Stimulated activated CD4-positive, alpha-beta T cell treated with anti-CD3 and anti-CD28 coated beads, TNF-alpha, amount 100 ng/mL, for 24 hours (primary cell): ENCODE measurements at places on chromosomes 1 and 21.

DNA sequence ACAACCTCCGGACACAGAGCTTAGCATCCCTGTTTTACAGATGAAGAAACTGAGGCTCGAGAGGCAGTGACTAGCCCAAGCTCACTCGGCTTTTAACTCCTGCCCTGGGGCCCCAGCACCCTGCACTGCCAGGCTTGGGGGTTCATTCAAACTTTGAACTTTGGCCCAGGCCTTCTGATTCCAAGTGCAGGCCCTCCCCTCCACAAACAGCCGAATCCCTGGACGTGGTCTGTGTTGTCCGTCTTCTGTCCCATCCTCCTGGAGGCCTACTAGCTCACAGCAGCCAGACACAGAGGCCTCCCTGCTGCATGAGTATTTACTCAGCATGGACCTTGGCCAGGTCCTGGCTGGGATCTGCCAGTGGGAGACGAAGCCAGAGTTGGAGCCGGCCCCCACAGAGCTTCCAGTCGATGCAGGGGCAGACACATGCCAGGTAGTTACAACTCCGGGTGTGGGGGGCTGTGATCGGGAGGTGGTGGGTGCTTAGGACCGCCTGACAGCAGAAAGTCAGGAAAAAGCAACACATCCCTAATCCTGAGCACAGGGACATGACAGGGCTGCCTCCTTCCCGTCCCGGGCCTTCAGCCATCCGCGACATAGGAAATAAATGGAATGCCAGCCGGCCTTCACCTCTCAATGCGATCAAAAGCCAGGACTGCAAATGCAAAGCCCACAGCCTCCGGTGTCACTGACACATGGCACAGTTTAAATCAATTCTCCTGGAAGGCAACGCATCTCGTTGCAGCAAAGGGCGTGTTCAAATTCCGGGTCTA lies 7.4 kb downstream of the IFFO2 start:
- DNase-seq: no peak

GRCh38 chr1:151519667-151520066 lies 8.5 kb downstream of the CGN start:
- no peak for DNase-seq

- DNase-seq: no peak
Measured at GRCh38 chr1:25737130-25737529, 62.9 kb upstream of the SELENON start.

DNA sequence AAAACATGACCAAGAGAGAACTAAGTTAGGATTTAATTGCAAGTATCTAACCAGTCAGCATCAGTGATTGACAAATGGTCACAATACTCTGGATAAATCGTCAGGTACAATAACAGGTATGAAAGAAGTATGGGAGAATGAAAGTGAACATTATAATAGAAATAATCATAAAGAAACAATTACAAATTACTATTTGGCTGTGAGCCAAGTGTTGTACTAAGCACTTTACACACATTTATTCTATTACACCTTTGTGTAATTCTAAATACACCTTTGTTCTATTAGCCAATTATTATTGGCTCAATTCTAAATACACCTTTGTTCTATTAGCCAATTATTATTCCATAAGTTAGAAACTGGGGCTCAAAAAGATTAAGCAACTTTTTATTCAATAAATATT lies 114.7 kb downstream of the KCNH1 start:
- DNase-seq: no peak

DNA sequence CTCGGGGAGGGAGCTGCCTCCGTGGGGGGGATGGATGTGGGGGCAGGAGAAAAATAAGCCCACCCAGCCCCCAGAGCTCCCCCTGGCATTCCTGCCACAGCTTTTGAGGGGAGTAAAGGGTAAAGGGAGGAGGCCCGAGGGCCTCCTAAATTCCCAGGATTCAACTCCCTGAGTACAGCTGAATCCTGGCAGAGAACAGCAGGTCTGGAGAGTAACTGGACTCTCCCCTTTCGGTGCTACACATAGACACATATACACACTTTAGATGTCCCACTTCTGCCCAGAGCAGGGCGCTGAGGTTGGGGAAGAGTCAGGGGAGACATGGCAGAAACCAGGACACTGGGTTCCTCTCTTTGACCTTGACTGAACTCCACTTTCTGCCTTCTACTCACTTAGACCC lies 3.0 kb downstream of the KIRREL1 start:
- DNase-seq: no peak

DNA sequence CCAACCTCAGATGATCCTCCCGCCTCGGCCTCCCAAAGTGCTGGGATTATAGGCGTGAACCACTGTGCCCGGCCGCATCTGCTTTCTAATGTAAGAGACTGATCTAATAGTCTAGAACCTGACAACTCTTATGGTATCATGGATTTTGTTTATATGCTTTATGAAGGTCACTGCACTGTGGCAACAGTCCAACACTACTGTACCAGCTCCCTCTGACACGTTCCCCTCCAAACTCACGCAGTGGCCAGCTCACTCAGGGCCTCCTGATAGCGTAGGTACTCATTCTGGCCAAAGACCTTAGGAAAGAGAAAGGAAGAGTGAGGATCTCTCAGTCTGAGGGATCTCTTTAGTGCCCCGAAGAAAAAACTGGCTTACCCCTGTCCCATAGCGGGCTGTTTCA lies 6.0 kb upstream of the CFAP141 start:
- no peak for DNase-seq

DNA sequence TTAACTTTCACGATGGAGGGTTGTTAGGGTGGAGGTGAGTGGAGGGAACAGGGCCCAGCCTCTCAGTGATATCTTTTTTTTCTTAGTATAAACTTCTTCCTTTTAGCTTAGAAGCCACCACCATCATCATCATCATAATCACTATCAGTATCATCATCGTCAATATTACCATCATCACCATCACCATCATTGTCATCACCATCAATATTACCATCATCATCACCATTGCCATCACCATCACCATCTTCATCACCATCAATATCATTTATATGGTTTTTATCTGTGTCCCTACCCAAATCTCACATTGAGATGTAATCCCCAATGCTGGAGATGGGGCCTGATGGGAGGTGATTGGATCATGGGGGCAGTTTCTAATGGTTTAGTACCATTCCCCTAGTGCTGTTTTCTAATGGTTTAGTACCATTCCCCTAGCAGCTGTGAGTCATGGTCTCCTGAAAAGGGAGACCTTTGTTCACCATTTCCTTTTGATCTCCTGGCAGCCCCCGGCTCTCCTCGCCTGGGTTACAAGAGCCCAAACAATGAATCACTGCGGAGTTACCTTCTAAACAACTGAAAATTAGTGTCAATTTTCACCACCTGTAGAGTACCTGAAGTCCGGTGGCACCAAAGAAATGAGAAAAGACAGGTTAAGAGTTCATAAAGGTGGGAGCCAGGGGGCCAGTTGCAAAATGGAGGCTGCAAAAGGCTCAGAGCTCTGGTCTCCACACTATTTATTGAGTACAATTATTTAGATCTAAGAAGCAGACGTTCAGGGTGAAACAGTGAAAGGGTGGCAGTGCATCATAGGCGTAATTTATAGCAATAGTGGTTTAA lies 3.1 kb upstream of the PLA2G2E start:
- DNase-seq: no peak

DNA sequence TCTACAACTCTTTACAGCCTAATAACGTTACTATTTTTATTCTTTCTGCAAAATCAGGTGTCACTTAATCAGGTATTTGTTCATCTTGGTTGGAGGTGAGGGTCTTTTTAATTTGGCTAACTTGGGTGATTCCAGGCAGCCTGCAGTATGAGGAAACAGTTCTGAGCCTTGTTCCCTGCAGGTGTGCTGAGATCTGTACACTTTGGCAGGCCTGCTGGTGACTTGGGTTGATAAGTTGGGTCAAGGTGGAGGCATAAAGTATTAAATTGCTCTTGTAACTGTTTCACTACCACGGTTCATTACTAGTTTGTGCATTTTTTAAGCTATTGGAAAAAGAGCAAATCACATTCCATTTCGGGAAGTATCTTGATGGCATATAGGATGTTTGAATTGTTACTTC lies 10.0 kb downstream of the MAP3K21 start:
- DNase-seq: no peak

- no peak for DNase-seq
Measured at GRCh38 chr1:197464044-197464443, 196.0 kb downstream of the CRB1 start.

GRCh38 chr1:5576011-5576672 lies 416.1 kb downstream of the NPHP4 start:
- no peak for DNase-seq

- no peak for DNase-seq
Measured at GRCh38 chr1:115596080-115596780, 45.5 kb upstream of the VANGL1 start.

- no peak for DNase-seq
Measured at GRCh38 chr21:45329261-45330074, 41.8 kb upstream of the POFUT2 start.

DNA sequence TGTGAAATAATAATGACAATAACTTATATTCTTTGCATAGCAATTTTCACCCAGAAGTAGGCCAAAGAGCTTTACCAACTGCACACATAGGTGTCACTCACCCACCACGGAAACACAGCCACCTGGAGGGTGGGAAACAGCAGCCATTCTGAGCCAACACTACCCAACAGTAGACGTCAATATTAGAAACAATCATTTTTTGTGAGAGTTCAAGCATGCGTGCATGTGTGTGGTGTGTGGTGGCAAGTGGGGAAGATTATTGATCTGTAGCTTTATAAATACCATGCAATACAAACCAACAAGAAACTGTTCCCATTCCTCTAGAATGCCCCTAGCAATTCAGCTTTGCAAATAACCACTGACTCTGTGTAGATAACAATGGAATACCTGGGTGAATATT lies 19.1 kb downstream of the PROX1 start:
- DNase-seq: no peak

DNA sequence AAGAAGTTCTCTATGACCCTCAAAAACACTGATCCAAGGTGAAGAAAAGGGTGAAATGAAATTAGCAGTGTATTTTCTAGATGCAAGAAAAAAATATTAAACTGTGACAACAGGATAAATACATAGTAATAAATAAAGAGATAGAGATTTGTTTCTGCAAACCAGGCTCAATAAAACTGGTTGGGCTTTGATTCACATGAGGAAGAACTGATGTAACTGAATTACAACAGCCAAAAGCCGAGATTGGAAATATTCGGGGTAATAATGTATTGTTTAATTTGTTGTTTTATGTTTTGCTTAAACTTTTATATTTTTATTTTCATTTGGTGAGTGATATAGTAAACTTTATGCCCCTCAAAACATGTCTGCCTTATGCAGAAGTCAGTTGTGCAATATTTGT lies 285.0 kb downstream of the BRINP3 start:
- no peak for DNase-seq

GRCh38 chr1:90717665-90718410 lies 736 bp upstream of the BARHL2 start:
- no peak for DNase-seq

- no peak for DNase-seq
Measured at GRCh38 chr1:220957233-220957605, 78.0 kb downstream of the HLX start.

GRCh38 chr1:6332821-6333220 lies 60.7 kb downstream of the ACOT7 start:
- no peak for DNase-seq

- DNase-seq: no peak
Measured at GRCh38 chr1:166924823-166925541, 48.9 kb upstream of the TADA1 start.
